Tibial nerve (tissue), 4 donors: ENCODE measurements at places on chromosomes 11 and 22. TPM values are rescaled to one million over a fixed set of nuclear protein-coding genes. Genes with fewer than 3 reads are reported as not detected.
A peak's percentile ranks its signal among the peaks of the same experiment; 100 is the strongest.

GRCh38 chr11:102625177-102625576 is at the start of gene MMP20:
Gene MMP20, minus strand, starts transcription at chr11:102625332. Its CDS starts 13 bp downstream, at chr11:102625319.
- DNase-seq = no peak

GRCh38 chr11:57668434-57668782 is 494 bp downstream of the ZDHHC5 start:
- no peak for DNase-seq

The OMP gene
- total RNA-seq = not detected

DNA sequence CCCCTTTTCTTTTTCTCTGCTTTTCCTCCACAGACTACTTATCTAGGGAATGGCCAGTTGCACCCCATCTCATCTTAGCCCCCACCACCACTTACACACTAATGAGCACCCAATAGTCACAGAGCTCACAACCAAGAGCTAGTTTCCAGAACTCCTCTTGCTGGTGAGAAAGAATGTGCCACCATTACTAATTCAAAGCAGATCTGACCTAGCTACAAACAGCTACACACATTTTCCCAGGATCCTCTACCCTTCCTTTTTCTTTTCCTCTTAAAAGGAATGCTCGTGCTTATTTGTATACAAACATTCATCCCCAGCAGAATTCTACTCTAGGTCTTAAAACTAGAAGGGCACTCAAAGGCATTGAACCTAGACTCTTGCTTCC is 136.8 kb downstream of the CD44 start:
- no peak for DNase-seq

DNA sequence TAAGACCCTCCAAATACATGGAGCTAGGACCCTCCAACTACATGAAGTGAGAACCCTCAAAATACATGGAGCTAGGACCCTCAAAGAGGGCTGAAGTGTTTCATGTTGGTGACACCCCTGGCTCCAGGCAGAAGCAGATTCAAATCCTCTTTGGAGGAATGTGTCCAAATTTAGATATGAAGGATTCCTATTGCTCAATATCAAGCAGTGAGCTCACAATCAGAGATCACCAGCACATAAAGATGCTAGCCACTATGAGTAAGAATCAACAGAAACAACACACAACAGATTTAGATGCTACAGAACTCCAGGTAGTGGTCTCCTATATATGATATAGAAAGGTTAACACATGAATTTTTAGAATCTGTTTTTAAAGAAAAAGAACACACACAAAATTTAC is 11.2 kb upstream of the RAB3IL1 start:
- no peak for DNase-seq

DNA sequence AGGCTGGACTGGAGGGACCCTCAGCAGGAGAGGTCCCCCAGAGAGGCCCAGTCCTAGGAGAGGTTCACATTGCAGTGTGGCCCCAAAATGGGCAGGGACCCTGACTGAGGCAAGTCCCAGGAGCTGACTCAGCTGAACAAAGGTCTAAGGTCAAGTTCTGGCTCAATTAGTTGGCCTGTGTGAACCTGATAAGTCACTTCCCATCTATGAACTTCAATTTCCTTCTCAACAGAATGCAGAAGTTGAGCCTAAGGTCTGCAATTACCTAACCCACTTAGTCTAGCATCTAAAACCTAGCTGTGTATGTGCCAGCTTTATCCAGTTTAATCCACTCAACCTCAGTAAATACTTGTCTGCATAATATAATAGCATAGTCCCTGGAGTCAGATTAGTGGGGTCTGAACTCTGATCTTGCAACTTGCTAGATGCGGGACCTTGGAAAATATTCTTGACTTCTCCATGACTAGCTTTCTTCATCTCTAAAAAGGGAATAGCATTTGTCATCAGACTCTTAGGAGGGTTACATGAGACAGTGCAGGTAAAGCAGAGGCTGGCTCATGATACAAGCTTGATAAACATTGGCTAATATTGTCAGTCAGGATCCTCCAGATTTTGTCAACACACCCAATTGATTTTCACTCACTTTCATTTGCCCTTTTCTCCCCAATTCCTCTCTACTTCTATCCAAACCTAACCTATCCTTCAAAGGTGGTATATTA is 465.5 kb downstream of the INSC start:
- DNase-seq = no peak

- DNase-seq = peak; percentile 90
Measured at GRCh38 chr11:2305140-2305778, 3.4 kb downstream of the TSPAN32 start.

The ARFGAP3 gene
- total RNA-seq = 78.6 TPM

GRCh38 chr11:130403967-130404366 is 24.4 kb downstream of the ADAMTS8 start:
- no peak for DNase-seq

DNA sequence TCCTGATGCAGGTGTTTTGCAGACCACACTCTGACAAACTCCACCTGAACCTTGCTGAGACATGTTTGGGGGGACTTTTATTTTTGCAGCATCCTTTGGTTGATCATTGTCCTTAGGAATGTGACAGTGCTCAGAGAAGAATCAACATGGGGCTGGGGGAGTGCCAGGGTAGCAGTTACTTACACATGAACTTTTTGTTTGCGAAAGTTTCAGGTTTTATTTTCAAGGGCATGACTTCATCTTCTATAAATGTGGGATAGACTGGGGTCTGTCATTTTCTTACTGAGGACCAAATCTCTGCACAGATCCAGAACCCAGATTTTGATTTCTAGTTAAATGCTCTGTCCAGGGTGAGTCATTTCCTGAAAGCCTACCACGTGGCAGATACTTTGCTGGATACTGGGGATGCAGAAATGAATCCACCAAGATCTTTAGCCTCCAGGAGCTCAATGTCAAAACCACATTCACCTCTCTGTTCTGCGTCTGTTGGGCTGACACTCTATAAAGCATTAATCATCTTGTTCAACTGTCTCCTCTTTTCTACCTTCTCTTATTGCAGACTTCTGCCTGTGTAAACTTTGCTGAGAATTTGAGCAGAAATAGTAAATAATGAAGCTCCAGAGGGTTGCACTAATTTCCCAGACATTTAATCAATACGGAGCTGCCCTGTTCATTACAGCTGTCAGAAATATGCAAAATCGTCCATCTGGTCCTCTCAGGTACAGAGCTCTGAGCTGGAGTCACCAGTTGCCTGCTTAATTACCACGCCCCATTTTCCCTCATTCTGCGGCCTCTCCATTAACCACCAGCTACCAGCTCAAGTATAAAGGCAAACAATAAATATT is 387.9 kb downstream of the MIAT start:
- DNase-seq = no peak

The GRM5 gene
- total RNA-seq = 1.8 TPM

DNA sequence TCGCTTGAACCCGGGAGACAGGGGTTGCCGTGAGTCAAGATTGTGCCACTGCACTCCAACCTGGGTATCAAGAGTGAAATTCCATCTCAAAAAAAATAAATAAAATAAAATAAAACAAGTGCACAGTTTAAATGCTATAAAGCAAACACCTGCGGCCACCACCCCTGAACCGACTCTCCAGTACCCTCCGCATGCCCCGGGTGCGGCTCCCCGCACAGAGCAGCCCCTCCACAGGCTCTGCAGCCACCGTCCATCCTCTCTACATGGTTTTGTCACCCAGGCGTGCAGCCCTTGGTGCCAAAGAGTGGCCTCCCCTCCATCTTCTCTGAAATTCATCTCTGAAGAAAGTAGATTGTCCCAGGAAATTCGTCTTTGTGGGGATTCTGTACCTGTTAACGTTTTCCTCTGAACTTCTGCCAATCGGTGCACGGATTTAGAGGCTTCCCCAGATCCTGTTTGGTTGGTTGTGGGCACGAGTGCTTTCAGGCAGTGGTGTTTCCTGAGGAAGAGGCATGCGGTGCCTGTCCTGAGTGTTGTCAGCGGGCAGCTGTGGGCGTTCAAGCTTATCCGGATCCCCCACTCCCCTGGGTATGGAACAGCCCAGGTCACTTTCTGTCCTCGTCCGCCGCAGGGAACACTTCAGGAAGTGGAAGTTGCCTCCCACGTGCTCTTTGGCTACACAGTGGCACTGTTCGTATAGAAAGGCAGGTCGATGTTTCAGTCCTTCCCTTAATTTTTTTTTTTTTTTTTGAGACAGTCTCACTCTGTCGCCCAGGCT is 4.1 kb downstream of the MIOX start:
- DNase-seq = no peak

The CLTCL1 gene
- 27.9 TPM for total RNA-seq

GRCh38 chr11:128924104-128924503 is 18.6 kb downstream of the TP53AIP1 start:
- no peak for DNase-seq

The SYT12 gene
- total RNA-seq = 0.66 TPM

The INS gene
- not detected for total RNA-seq

The CYB5R2 gene
- 60.3 TPM for total RNA-seq

GRCh38 chr11:35893796-35894475 is 49.9 kb upstream of the LDLRAD3 start:
- DNase-seq = no peak

The IFT27 gene
- total RNA-seq = 15.9 TPM

The KCNJ5 gene
- total RNA-seq = 0.30 TPM

- no peak for DNase-seq
Measured at GRCh38 chr11:63767267-63767564, 1.4 kb downstream of the ZFTA start.

The CCDC15 gene
- total RNA-seq = 0.98 TPM

DNA sequence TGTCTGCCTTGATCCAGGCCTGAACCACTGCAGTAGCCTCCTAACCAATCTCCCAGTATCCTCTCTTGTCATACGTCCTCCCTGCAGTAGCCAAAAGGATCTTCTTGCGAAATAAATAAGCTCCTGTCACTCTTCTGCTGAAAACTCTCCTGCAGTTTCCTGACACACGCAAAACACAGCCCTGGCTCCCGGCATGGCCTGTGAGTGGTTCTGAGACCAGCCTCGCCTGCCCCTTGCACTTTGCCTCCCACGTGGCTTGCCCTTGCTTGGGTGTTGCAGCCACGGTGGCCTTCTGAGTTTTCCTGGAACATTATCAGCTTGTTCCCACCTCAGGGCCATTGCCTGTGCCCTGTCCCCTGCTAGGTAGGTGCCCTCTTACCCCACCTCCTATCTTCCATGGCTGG is 7.2 kb downstream of the ZC3H7B start:
- DNase-seq = no peak

The KRTAP5-6 gene
- not detected for total RNA-seq

GRCh38 chr11:88626216-88626615 is 288.7 kb upstream of the CTSC start:
- DNase-seq = no peak

GRCh38 chr22:46557736-46558480 is 20.5 kb upstream of the CELSR1 start:
- DNase-seq = no peak

The GAS2L1 gene
- 36.0 TPM for total RNA-seq

DNA sequence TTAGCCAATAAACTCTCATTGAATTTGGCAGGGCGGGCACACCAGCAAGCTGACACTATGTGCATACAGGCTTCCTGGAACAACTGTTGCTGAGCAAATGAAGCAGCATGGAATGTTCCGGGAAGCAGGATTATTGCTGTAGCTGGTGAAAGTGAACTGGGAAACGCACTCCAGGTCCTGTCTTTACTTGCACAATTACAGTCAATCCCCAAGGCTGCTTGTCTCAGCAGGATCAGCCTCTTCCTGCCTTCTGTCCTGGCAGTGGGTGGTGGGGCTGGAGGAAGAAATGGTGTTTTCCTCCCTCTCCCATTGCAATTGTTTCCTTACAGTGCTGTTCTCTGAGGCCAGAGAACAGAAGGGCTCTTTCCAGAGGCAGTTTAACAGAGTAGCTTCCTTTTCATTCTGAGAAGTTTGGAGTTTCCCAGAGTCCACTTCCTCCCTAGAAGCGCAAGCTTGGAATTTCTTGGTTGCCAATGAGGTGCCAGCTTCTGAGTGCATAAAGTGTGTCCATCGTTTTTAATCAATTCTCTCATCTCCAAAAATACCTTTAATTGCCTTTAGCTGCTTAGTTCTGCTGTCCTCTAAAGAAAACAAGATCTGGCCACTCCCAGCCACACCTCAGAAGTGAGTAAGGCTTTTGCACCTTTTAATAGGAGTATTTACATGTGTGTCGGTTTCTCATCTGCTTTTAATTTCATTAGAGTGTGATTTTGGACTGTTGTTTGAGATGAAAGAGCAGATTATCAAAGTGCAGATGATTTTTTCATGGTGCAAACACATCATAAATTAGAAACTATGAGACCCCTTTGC is 19.9 kb downstream of the CD44 start:
- DNase-seq = peak; percentile 54

The BRSK2 gene
- 7.8 TPM for total RNA-seq

DNA sequence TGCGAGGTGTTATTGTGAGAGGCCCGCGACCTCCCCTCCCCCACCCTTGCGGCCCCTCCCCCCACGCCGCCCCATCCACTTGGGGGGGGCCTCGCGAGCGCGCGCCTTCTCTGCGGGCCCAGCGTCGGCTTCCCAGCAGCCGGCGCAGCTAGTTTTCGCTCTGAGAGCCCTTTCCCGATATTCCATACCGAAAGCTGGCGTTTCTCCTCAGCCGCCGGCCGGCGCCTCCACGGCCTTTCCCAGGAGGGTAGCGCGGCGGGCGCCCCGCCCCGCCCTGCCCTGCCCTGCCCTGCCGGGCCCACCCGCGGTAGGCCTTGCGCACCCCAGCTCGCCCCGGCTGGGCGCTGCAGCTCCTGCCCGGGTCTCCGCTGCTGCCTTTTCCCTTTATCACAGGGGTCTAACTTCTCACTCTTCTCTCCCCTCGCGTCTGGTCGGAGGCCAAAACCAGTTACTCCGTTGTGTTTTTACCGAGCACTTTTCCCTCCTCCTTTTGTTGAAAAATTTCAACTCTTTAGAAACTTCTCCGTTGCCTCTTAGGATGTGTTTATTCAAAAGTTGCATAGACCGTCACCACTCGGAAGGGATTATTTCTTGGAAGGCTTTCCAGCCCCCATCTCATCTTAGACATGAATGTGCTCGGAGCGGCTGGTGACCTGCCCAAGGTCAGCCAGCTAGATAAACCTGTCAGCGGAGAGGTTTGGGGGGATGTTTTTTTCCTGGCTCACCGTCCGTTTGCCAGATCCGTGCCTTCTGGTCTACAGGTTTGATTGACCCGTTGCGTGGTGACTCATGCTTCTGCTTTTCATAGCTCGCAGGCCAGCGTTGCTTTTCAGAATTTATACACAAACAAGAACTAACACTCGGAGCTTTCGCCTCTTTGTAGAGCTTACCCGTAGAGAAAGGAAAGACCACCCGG is 648 bp downstream of the PAFAH1B2 start:
- peak; percentile 21 for DNase-seq

DNA sequence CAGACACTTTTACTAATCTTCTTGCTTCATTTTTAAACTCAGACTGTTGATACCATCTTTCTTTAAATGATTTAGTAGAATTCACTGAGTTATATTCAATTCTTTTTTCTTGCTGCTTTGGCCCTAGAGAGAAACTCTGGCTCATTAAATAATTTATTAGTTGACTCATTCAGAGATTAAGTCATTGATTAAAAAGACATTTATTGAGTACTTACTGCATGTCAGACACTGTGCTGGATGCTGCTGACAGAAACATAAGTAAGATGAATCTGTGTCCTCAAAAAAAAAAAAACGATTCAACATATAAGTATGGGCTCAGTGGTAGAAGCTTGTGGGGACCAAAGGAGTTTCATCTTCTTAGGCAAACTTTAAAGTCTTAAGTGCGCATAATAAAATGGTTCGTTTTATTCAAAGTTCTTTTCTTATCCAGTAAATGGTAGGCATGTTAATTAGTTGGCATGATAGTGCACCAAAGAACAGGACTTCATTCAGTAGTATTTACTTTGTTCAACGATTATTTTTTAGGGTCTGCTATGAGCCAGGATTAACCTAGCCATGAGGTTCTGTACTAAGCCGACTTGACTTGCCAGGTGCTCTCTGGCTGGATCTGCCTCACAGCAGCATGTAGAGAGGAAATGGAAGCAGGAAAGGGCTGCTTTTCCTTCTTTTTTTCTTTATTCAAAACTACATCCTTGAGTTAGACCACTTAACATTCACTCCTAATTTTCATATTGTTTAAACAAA is 281.0 kb upstream of the CTSC start:
- no peak for DNase-seq
